ENCODE measurements at places on chromosomes 7 and 10. TPM values are rescaled to one million over a fixed set of nuclear protein-coding genes. Genes with fewer than 3 reads are reported as not detected.

MEOX2 gene
- total RNA-seq: 0.50 TPM

PALD1 gene
- total RNA-seq: 0.33 TPM

OPALIN gene
- not detected for total RNA-seq

AKAP9 gene
- total RNA-seq: 30.8 TPM

- no peak for DNase-seq
Observed at GRCh38 chr7:91778416-91778815, 102.1 kb downstream of the MTERF1 start.

DNA sequence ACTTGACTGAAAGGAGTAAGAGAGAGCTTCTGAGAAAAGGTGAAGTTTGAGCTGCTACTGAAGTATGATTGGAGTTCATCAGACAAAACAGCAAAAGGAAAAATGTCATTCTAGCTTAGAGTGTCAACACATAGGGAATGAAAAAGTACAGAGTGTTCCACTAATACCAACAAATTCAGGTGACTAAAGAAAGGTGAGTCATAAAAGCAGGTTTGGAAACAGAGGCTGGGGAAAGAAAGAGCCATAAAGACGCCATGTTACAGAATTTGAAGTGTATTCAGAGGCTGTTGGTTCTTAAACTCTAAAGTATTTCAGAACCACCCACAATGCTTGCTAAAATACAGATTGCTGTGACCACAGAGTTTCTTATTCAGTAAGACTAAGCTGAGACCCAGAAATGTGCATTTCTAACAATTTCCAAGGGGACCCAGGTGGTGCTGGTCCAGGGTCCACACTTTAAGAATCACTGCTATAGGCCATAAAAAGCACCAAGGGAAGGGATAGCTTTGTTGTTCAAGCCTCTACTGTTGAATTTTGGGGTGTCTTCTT lies 143.1 kb downstream of the ELAPOR2 start:
- DNase-seq: no peak

GRCh38 chr10:67043041-67043440 lies 117.2 kb downstream of the LRRTM3 start:
- no peak for DNase-seq

GRCh38 chr7:127287133-127287532 lies 34.4 kb upstream of the GRM8 start:
- DNase-seq: no peak

DNA sequence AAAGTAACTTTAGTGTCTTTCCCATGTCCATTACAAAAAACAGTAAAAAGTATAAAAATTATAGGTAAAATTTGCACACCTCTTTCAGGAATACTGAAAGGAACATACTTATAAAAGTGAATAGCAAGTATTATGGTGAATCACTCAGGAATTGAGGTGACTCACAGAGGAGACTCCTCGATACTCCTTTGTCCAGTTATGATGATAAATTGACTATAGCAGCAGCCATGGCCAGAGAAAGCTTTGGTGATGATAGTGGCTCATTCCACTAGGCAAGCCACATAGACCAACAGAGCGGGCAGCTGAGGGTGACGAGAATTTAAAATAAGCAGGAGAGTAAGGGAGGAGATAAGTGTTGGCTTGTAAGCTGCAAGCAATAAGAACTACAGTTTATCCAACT lies 1231.1 kb upstream of the CELF2 start:
- peak; percentile 94 for DNase-seq

DNA sequence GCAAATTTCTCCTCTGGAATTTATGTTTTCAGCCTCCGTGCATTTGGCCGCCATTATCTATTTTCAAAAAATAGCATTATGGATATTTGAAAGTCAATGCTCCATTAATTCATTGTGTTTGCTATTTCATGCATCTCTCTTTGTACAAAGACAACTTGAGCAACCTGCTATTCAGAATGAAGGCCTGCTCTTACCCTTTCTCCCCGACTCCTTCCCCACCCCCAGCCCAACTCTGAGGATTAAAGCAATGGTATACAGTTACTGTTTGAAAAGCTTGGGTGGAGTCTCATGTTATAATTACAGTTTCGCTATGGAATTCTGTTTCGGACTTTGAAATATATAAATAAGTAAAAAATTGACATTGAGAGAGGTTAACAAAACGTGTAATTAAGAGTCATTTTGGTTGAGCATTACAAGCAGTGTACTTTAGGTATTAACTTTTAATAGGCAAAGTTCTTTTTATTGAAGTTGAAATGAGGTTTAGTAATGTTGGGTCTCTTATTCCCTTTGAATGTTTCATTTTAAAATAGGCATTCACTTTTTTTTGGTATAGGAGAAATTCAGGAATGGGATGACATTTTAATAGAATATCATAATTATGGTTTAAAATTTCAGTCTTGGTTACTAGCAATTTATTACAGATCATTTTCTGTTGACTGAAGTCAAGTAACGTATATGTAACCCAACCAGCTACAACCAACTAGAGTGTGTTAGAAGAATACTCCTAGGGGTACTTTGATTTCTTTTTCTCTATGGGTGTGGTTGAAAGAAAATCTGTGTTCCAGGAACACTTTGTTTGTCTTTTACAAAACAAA lies 93.1 kb downstream of the ARID5B start:
- DNase-seq: no peak

GRCh38 chr10:113991091-113991860 lies 52.4 kb upstream of the ADRB1 start:
- no peak for DNase-seq

DNA sequence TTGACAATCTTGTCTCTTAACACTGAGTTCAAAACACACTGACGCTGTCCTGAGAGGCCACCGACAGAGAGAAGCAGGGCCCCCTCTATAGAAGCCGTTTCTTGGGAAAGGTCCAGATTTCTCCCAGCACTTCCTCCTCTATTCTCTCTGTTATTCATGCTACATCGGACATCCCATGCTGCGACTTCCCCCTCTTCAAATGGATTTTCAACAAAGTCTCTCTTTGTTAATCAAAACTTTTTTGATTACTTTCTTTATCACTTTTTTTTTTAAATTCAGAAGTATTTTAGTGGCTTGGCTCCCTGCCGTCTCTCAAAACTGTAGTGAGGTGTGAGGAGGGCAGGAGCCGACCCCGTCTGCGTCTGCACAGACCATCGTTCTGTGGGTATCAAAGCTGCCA lies 298.9 kb upstream of the PITRM1 start:
- DNase-seq: no peak

DNA sequence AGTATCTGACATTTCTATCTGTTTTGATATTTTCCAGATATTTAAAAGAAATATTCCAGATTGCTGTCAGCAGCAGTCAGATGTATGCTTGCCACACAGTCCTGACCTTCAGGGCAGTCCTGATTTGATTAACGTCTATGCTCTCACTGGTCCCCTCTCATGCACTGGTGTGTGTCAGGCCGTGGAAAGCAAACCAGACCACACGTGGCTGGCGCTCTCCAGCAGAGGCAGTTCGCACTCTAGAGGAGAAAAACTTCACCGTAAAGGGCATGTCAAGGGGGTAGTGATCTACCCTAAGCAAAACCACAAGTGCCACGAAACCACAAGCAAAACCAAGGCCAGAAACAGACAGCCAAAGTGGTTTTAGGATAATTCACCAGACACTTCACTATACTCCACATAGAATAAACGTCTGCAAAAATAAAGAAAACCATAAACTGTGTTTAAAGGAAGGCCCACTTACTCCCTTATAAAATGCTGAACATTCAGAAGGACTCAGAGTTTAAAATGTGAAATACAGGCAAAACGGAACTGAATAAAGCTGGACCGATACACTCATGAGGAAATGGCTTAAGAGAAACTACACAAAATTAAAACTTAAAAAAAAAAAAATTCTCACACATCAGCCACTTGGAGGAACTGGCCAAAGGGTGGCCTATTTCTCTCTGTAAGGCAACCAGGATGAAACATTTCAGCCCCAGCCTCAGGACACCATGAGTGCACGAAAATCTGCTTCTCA lies 26.4 kb downstream of the PARP12 start:
- no peak for DNase-seq

- DNase-seq: peak; percentile 67
Observed at GRCh38 chr7:113100121-113100603, 13.5 kb upstream of the GPR85 start.
